Activated CD4-positive, CD25-positive, alpha-beta regulatory T cell (primary cell): ENCODE measurements at places on chromosomes 4 and X.

- no peak for DNase-seq
These were observed 17.3 kb downstream of the HPGD start for GRCh38 chr4:174505007-174505406.

GRCh38 chr4:137417676-137418075, 114.6 kb downstream of the PCDH18 start:
- no peak for DNase-seq

GRCh38 chr4:182741914-182742313, 175.3 kb downstream of the DCTD start:
- DNase-seq = no peak

GRCh38 chr4:121397941-121398601, 17.3 kb upstream of the QRFPR start:
- no peak for DNase-seq

- DNase-seq = peak; percentile 36
These were observed 8.3 kb upstream of the BCOR start for GRCh38 chrX:40105835-40106675.

- no peak for DNase-seq
These were observed 84.2 kb downstream of the CAMK2D start for GRCh38 chr4:113677325-113677724.

DNA sequence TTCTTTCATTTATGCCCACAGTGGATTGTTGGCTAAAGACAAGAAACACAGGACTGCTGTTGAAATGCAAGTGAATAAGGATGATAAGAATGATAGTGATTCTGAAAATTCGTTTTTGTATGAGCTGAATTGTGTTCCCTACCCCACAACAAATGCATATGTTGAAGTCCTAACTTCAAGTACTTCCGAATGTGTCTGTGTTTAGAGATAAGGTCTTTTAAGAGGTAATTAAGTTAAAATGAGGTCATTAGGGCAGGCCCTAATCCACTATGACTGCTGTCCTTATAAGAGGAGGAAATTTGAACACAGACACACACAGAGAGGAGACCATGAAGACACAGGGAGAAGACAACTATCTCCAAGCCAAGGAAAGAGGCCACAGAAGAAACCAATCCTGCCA, 126.6 kb upstream of the ACSL4 start:
- no peak for DNase-seq

GRCh38 chrX:20309806-20310205, 43.1 kb upstream of the RPS6KA3 start:
- DNase-seq = no peak

DNA sequence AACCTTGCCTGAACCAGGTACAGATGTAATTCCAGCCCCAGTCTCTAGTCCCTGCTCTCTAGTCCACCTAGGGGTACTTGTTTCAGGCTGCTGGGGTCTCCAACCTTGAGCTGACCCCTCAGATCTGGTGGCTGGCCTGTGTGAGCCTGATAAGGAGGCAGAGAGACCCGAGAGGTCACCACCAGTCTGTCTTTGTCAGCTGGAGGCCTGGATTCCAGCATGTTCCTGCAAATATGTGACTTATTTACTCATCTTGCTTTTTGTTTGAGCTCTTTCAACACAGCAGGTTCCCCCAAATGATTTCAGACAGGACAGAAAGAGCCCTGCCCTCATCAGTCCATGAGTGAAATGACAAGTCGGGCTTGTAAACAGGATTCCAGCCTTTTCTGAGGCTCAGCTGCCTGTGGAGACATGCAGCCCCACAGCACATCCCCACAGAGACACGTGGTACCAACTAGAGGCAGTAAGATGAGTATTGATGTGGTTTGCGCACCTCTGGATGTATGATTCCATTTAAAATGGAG, 37.5 kb upstream of the STK26 start:
- no peak for DNase-seq

DNA sequence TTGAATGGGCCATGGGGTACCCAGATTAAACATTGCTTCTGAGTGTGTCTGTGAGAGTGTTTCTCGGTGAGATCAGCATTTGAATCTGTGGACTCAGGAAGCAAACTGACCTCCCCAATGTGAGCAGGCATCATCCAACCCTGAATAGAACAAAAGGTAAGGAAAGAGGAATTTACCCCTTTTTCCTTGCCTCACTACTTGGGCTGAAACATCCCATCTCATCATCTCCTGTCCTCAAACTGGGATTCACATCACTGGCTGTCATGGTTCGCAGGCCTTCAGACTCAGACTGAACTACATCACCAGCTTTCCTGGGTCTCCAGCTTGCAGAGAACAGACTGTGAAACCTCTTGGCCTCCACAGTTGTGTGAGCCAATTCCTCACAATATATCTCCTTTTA, 47.1 kb downstream of the TEC start:
- DNase-seq = no peak

DNA sequence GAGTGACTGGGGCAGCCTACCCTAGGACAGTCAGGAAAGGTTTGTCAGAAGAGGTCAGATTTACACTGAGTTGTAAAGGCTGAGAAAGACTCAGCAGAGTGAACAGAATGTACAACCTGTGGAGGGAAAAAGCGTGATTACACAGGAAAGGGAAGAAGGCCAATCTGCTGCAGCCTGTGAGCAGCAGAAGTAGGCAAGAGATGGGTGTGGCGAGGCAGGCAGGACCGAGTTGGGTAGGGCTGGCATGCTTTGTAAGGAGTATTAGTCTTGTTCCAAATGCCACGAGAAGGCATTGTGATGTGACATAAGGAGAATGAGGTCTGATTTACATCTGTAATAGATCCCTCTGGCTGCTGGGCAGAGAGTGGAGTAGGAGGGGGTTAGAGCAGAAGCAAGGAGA, 12.6 kb downstream of the SGMS2 start:
- DNase-seq = no peak

- no peak for DNase-seq
These were observed 76.2 kb downstream of the COL4A6 start for GRCh38 chrX:108362026-108362425.

DNA sequence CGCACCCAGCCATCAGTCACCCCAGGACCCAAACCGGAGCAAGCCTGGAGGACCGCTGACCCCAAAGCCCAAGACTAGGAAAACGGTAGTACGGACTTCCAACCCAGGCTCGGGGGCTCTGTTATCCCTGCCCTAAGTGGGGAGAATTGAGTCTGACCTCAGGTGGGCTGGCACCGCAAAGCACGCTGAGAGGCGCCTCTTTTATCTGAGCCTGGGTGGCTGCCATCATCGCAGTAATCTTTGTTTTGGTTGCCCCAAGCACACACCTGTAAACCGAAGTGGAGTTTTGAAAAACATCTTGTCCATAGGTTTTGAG, 894 bp upstream of the SH3RF1 start:
- DNase-seq = no peak

GRCh38 chr4:84417997-84418709, 80.9 kb downstream of the NKX6-1 start:
- DNase-seq = no peak

DNA sequence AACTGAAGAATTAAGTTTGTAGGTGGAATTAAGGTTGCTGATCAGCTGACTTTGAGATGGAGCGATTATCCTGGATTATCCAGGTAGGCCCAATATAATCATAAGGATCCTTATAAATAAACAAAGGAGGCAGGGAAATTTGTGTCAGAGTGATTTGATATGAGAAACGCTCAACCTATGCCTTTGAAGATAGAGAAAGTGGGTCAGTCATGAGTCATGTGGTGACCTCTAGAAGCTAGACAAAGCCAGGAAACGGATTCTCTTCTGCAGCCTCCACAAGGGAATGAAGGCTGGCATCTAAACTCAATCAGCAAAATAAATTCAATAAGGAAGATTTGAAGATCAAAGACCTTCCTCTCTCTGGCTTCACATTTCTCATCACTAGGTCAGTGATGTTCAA, 41.5 kb upstream of the SMIM10 start:
- no peak for DNase-seq

DNA sequence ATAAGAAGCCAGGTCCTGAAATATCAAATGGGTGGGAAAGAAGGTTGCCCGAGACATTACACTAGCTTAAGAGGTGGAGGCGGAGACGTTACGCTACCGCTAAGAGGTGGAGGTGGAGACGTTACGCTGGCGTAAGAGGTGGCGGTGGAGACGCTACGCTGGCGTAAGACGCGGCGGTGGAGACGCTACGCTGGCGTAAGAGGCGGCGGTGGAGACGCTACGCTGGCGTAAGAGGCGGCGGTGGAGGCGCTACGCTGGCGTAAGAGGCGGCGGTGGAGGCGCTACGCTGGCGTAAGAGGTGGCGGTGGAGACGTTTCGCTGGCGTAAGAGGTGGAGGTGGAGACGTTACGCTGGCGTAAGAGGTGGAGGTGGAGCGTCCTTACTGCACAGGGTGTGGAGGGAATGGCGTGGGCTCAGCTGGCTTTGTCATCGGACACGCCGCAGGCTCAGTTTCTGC, 12.8 kb downstream of the CYP4V2 start:
- DNase-seq = peak; percentile 70

- DNase-seq = no peak
These were observed 79.1 kb upstream of the DDX60 start for GRCh38 chr4:168397611-168398169.

DNA sequence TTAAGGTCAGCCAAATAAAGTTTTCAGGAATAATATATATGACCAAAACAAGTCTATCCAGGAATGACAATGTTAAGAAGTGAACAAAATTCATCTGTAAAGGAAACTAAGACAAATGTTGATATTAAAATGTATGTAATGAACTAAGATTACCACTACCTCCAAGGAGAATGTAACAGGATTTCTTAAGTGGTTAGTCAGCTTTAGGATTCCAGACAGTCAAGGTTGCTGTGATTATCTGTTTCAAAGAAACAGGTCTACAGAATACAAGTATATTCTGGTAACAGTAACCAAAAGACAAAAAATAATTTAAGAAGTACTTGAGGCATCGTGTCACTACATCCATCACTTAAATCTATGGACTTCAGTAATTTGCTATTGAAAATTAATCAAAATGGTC, 172.8 kb downstream of the SCFD2 start:
- no peak for DNase-seq

DNA sequence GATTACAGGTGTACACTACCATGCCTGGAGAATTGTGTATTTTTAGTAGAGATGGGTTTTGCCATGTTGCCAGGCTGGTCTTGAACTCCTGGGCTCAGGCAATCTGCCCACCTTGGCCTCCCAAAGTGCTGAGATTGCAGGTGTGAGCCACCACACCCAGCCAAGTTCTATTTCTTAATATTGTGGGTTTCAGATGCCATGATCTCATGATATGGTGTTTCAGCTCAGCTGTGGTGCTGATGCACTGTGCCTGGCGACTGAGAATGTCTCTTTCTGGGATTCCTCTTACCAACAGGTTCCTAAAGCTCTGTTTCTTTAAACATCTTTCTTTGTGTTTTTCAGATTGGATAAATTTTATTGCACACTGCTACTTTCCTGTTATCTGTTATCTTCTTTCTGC, 17.3 kb upstream of the NDUFC1 start:
- DNase-seq = no peak

DNA sequence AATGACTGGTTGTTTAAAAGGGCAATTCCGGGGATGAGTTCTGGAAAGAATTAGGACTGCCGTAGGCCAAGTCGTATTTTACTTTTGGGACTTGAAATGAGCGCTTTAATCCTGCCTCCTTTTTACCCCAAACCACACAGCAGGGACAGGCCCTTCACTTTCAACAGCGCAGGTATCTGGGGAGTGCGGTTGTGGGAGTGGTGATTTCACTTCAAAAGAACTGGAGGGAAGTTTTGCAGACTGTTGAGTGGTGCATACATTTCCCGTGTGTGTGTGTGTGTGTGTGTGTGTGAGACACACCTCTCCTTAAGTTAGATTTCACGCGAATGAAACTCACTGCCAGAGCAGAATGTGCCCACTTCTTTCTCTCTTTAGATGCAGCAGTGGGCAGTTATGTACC, 2.8 kb downstream of the NHS start:
- no peak for DNase-seq

DNA sequence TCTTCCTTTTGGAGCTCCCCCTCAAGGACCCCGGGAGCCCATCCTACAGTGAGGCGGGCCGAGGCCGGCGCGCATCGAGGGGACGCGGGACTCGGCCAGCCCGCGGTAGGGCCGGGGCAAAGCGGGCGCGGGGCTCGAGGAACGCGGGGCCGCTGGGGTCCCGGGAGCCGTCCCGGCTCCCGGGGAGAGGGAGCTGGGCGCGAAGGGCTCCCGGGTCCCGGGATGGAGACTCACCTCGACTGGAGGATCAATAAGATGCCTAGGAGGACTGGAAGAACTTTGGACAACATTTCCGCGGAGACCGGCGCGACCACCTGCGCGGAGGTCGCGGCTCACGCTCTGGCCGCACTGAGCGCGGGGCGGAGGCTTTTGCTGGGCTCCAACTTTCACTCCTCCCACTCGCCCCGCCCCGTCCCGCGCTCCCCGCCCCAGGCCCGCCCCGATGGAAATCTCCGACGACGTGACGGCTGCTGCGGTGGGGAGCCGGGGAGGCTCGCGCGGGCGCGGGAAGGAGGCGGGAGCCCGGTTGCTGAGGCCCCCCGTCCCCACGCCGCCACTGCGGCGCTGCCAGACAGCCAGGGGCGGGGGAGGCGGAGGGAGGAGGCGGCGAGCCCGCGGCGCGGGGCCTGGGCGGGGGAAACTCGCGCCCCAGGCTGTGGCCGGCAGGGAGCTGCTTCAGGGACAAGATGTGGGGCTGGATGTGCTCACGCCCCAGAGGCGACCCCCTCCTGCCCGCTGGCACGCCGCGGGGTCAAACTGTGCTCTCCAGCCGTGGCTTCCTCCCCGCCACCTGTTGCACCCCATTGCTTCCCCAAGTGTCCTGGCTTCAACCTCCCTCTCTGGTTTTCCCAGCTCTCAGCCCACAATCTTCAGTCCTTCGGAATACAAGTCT, at the start of gene GABRE:
Gene GABRE (minus strand): TSS at position 341 of the 892 bp plus-strand sequence. CDS start 51 bp downstream, at position 290.
- DNase-seq = no peak

DNA sequence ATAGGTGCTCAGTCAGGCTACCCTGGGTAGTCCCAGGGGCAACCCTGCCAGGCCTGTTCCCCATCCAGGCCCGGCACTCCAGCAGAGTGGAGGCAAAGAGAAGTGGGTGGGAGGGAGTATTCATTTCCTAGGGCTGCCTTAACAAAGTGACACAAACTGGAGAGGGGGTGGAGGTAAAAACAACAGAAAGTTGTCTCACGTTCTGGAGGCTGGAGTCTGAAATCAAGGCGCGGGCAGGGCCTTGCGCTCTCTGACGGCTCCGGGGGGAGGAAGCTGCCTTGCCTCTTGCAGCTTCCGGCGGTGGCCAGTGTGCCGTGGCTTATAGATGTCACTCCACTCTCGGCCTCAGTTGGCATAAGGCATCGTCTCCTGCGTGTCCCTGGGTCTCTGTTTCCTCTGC, 90.8 kb downstream of the DCTD start:
- DNase-seq = no peak

DNA sequence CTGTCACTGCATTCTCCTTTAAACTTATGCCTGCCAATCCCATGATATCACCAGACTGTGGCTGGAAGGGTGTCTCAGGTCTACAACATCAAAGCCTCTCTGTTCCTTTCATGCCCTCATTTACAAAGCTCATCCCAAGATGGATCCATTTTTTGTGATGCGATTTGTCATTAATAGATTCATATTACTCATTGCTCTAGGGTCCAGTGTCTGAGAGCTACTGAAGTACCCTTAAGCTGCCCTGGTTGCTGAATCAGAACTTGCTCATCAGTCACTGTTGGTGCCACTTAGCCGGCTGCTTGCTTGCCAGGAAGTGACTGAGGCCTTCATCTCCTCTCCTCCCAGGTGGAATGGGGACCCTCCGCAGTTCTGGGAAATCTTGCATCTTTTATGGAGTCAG, 395.5 kb upstream of the BOD1L1 start:
- DNase-seq = no peak
